ENCODE measurements at places on chromosomes 1 and 21.
A peak's percentile ranks its signal among the peaks of the same experiment; 100 is the strongest.

DNA sequence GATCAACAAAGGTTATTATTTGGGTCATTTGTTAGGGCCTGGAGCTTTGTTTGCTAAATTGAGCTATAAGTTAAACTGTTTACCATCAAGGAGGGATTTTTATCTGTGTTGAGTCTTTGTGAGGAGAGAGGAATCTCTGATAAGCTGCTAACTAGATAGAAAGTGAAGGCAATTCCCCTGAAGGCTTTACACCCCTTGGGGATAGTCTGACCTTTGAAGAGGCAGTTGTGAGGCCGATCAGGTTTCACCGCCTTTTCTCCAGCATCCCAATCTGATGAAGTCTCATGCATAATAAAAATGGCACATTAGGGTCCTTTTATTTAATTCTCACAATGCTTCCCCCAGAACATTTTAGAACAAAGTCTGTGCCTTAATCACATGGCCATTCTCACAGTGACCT, 21.8 kb downstream of the C1orf21 start:
- no peak for DNase-seq

GRCh38 chr21:41207401-41208375, 39.7 kb downstream of the BACE2 start:
- no peak for DNase-seq

GRCh38 chr1:74571891-74572290, 59.5 kb upstream of the LRRC53 start:
- no peak for DNase-seq

GRCh38 chr21:44487831-44488230, 32.5 kb downstream of the LRRC3 start:
- no peak for DNase-seq

DNA sequence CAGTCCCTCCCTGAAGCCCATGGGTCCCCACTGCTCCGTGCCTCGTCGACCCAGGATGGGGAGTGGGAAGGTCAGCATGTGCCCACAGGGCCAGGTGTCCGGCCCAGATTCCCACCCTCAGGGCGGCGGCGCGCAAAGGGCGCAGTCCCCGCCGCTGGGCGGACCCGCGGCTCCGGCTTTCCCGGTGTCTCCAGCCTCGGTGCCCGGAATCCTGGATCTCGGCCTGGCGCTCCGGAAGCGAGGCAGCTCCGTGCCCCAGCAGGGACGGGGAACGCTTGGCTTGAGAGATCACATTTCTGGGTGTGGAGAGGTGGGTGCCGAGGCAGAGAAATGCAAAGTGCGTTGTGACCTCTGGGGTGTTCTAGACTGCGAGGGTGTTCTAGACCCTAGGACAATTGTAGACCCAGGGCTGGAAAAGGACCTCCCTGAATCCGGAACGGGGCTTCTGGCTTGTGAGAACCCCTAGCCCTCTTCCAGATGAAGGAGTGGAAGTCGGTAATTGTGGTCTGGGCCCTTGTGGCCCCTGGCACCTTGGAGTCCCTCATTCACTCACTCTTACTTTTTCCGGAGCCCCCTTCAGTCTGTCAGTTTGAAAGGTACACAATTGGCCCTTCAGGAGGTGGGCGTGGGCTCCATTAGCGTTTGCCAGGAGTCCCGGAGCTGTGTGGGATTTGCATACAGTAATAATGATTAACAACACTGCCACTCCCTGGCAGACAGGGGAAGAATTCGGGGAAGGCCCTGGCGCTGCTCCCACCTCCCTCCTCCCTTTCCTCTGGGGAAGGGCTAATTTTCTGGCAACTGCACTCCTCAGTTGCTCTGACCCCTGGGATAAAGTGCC, 1.6 kb upstream of the KCND3 start:
- DNase-seq: no peak

DNA sequence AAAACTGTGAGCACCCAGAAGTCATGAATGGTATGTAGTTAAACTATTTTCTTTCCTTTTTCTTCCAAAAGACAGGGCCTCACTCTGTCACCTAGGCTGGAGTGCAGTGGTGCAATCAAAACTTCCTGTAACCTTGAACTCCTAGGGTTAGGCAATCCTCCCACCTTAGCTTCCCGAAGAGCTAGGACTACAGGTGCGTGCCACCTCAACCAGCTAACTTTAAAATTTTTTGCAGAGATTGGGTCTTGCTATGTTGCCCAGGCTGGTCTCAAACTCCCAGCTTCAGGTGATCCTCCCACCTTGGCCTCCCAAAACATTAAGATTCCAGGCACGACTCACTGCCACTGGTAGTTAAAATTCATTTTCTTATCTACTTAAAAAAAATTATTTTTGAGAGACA, 62.5 kb downstream of the GATAD2B start:
- no peak for DNase-seq

DNA sequence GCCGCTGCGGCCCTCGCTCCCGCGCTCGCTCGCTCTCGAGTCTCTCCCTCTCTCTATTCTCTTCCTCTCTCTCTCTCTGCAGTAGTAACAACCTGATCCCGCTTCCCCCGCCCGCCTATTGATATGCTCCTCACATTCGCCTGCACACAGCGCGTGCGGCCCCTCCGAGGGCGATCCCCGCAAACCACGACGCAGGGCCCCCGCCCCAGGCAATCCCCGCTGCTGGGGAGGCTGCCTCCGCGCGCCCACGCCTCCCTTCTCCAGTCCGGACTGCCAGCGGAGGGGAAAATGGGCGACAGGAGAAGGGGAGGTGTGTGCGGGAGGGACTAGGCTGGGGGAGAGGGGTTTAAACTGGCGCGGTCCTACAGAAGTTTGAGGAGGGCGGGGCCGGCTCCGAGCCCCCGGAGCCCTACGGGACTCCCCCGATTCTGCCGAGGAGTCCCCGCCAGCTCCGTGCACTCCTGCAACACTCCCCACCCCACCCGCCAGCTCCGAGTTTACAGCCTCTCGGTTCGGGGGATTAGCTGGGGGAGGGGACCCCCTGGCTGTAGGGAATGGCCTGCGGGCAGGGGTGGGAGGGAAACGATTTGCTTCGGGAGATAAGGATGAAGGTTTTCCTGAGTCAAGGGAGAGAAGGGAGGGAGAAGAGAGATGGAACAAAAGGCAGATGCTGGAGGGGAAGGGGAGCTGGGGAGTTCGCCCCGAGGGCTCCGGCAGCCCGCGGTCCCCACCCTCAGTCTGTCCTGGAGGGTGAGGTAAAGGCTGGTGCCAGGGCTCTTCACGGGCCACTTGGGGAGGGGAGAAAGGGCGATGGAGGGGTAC, 66.6 kb downstream of the SYT2 start:
- no peak for DNase-seq

DNA sequence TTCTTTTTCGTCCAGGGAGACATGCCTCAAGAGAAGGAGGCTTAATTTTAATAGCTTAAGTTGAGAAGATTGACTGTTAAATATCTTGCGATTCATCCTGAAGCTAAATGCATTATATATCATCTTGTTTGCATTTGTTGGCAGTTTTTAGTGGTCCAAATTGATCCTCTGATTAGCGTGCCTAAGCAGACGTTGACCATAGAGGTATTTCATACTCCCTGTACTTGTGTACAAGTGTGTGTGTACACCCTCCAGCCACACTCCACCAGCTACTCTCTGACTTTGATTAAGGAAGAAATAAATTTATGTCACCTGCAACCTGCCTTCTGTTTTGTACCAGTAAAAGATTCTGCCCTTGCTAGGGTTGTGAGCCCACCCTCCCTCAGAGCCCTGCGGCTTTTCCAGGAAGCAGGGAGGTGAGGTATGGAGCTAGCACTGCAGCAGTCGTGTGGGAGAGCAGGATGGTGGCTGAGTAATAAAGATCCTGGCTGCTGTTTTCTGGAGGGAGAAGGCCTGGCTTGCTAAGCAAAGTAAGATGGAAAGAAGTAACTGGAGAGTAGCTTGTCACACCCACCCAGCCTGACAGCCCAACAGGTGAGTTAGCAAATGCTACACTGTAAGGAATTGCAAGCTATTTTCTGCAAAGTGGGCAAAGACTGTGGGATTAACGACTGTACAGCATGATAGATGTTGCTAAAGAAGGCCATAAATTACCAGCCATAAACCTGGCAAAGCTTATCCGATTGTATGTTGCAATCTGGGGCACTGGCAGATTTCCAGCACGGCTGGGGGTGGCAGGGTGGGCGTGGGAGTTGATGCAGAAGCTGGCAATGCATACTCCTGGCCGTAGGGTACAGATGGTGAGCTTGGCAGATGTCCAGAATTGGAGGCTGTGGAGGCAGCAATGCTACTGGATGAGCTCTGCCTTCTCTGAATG, 170.2 kb downstream of the TNR start:
- DNase-seq: no peak

- no peak for DNase-seq
Measured at GRCh38 chr1:167489571-167490340, 28.6 kb downstream of the CD247 start.

GRCh38 chr1:178682886-178683285, 42.2 kb upstream of the RALGPS2 start:
- no peak for DNase-seq

GRCh38 chr1:244957525-244957924, 93.2 kb upstream of the HNRNPU start:
- DNase-seq: no peak

- no peak for DNase-seq
Measured at GRCh38 chr1:5664081-5664768, 328.0 kb downstream of the NPHP4 start.

GRCh38 chr1:200487650-200488049, 77.8 kb upstream of the ZNF281 start:
- DNase-seq: no peak

DNA sequence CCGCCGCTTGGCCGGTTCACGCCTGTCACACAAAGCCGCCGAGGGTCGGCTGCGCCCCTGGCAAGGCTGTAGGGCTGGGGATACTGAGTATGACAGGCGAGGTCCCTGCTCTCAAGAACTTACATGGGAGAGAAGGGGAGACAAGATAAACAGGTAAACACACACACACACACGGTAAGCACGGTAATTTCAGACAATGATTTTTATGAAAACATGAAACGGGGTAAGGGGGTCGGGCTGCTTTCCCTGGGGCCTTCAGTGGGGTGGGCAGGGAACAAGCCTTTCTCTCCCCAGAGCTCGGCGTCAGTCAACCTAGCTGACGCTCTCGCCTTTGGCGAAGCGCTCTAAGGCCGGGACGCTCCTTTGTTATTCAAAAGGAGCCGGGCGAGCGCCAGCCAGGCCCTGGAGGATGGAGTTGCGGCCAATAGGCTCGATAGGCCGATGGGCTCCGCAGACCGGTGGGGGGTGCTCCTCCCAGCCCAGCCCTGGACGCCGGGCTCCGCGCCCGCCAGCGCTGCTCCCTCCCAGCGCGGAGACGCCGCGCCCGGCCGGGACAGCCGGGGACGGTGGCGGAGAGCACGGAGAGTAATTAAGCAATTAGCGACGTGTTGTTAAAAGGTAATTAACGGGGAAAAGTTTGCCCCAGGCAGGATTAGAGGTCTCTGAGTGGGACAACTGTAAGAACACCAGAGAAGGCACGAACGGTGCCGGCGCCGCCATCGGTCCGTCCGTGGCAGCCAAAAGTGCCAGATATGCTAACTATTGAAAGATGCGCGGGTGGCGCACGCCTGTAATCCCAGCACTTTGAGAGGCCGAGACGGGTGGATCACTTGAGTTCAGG, 950 bp upstream of the INKA2 start:
- no peak for DNase-seq

- DNase-seq: peak; percentile 75
Measured at GRCh38 chr1:186511761-186512637, 51.1 kb upstream of the PDC start.

DNA sequence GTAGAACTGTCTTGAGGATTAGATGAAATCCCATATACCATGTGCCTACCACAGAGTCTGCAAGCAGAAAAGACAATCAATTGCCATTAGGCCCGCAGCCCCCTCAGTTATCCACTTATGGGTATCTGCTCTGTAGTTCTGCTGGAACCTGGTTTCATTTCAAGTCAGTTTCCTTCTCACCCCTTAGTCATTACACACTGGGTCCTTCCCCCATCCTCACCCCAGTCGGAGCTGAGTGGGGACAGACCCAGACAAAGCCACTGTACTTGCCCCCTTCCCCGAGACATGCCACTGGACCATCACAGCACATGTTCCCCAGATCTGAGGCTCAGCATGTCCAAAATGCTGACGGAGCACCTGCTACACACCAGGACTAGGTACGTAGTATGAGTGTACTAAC, 21.2 kb downstream of the PGLYRP3 start:
- DNase-seq: no peak

DNA sequence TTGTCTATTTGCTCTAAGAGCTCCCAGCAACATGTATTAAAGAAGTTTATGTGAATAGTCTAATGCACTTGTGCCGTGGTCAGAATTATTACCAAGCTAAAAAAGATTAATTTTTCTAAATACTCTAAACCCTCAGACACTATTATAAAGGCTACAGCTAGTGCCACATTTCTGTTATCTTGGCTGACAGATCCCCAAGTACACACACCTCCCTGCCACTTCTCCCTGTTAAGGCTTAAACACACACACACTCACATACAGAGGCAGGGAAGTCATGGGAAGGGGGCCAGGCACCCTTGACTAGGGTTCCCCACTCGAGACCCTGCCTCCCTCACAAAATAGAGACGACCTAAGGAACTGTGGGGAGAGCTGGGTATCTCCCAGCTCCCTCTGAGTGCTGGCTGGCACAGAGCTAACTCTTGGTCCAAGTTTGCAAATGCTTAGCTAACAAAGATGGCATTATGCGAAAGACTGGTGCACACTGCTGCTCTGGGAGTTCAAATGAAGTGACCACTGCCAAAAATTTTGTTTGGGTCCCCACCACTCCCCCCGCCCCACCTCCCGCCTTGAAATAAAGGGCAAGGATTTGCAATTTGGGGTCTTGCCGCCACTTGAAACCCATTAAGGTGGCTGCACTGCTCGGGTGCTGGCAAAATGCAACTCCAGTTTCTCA, 9.8 kb downstream of the SSBP3 start:
- DNase-seq: no peak

DNA sequence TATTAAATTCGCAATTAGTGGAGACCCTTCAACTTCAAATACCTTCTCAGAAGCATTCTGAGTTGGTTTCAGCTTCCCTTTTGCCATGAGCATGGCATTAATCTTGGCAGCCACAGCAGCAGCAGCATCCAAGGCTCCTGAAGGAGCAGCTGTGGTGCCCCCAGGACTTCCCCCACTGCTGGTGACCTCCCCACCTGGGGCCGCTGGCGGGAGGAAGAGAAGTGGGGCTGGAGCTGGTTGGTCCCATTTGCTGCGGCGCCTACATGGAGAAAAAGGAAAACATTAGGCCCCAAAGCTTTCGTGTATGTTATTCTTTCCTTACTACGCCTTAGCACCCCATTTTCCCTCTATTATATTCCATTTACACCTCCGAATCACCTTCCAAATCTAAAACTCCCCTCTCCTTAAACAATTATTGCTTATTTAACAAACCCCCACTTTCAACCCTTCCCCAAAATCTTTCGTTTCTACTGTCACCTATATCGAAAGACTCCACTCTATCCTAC, 569 bp downstream of the KHDC4 start:
- DNase-seq: no peak

GRCh38 chr1:48683839-48684238, 92.9 kb downstream of the BEND5 start:
- no peak for DNase-seq

GRCh38 chr21:35081861-35082260, 32.8 kb upstream of the RUNX1 start:
- no peak for DNase-seq

All from HL-60 (cell line).